ENCODE measurements at places on chromosomes 7 and 10.
A peak's percentile ranks its signal among the peaks of the same experiment; 100 is the strongest.

GRCh38 chr7:104803931-104804330 is 210.1 kb upstream of the KMT2E start:
- DNase-seq: no peak

- DNase-seq: no peak
Observed at GRCh38 chr10:126795318-126795717, 109.9 kb upstream of the DOCK1 start.

DNA sequence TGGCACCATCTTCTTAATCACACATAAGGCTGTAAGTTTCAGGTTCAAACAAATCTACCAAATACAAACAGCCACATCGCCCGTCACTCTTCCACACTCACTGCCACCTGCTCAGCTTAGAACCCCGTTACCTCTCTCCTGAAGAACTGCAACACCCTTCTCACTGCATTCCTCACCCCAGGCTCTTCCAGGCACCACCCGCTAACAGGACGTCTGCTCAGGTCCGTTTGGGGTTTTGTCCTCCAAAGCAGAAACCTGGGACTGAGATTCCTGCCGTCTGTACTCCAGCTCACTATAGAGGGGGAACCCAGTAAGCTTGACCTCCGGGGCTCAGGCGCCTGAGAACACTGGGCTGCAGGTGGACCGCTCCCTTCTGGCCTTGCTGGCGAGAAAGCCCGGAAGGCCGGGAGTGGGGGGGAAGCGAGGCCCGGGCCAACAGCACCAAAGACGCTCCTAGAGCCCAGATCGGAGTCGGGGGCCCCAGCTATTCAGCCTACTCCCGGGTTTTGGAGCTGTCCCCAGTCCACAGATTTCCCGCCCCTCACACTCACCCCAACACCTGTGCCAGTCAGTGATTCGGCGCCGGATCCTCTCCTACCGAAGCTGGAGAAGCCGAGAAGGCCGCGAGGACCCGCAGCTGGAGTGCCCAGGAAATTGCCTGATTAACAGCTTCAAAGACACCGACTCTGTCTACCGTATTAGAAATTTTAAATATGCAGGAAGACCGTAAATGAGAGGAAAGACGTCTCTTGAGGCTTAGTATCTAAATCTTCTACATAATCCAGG is at the start of gene AP3M1:
TSS of gene AP3M1 (minus strand) at position 625 of the 786 bp plus-strand sequence. CDS start 12,449 bp downstream, outside the sequence.
- peak; percentile 63 for DNase-seq

- DNase-seq: no peak
Observed at GRCh38 chr7:4076701-4077294, 605.3 kb upstream of the FOXK1 start.

- no peak for DNase-seq
Observed at GRCh38 chr7:72446591-72447462, 34.7 kb upstream of the CALN1 start.

Measured in activated CD8-positive, alpha-beta memory T cell treated with anti-CD3 and anti-CD28 coated beads for 1 hour (primary cell).